ENCODE measurements at places on chromosomes 3 and 15.

GRCh38 chr15:86135041-86135440 lies 55.4 kb downstream of the AGBL1 start:
- H3K4me3 ChIP-seq: no peak overlapping the region
- no peaks in the 10 kb centered on the region for H3K36me3 ChIP-seq
- no peak for DNase-seq
- H3K4me1 ChIP-seq: no peaks in the 10 kb centered on the region

DNA sequence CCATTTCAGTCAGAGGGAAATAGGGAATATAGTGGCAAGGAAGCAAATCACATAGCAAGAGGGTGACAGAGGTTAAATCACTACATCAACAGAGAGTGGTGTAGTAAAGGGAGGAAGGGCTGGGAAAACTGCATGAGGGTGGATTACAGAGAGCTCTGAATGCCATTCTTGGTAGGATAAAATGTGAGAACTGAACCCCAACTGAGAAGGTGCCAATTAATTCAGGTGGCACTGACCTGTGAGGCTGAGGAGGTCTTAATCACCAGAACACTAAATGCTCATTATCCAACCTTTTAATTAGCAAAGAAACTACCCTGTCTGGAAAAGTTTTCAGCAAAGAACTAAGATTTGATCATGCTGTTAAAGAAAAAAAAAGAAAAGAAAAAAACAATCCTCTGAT lies 202.7 kb downstream of the LRRN1 start:
- no peaks in the 10 kb centered on the region for H3K36me3 ChIP-seq
- H3K4me3 ChIP-seq: no peak overlapping the region
- H3K27me3 ChIP-seq: no peaks in the 10 kb centered on the region
- DNase-seq: peak; percentile 18
- H3K4me1 ChIP-seq: peaks cover 2% of the 10 kb centered on the region

- peak overlapping the region; percentile 52 for H3K27ac ChIP-seq
- no peak overlapping the region for H3K4me3 ChIP-seq
- no peaks in the 10 kb centered on the region for H3K27me3 ChIP-seq
- peaks cover 19% of the 10 kb centered on the region for H3K4me1 ChIP-seq
- peak; percentile 93 for DNase-seq
Measured at GRCh38 chr15:66673410-66674322, 28.4 kb upstream of the SMAD6 start.

- H3K27me3 ChIP-seq: no peaks in the 10 kb centered on the region
- H3K4me1 ChIP-seq: no peaks in the 10 kb centered on the region
- no peak overlapping the region for H3K4me3 ChIP-seq
- H3K27ac ChIP-seq: no peak overlapping the region
- H3K36me3 ChIP-seq: no peaks in the 10 kb centered on the region
- no peak for DNase-seq
Measured at GRCh38 chr3:71189480-71189879, 394.0 kb downstream of the FOXP1 start.

DNA sequence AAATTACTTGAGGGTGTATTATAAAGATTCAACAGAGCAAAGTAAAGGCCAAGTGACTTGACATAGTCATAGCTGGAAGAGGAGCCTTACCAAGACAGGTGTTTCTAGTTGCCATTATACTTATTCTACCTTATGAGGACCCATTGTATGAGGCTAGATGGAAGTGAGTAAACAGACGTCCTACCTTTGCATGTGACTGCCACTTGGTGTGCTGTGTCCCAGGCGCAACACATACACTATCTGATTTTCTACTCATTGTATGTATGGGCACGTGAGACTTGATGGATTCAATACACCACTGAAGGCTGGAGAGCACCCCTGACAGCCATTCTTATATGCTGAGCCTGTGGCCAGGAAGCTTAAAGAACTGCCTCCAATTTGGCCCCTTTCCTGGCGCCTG lies 40.5 kb downstream of the BOC start:
- no peak overlapping the region for H3K27ac ChIP-seq
- DNase-seq: peak; percentile 45
- H3K27me3 ChIP-seq: no peaks in the 10 kb centered on the region

DNA sequence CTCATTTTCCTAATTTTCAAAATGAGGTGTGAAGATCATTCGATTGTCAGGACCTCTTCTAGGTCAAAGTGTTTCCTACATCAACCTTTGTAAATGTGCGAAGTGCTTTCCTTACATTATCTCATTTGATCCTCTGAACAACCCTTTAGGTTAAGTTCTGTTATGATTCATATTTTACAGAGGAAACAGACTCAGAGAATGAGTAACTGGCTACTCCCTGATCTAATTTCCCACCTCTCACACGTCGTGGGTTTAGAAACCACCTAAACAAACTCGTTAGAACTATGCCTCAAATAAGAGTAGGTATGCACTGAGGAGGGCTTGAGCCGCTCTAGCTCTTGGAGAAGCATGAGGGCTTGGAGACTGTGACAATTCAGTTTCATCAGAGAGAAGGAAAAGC lies 148.6 kb downstream of the CD47 start:
- H3K27me3 ChIP-seq: no peaks in the 10 kb centered on the region
- DNase-seq: no peak
- H3K36me3 ChIP-seq: no peaks in the 10 kb centered on the region
- H3K4me3 ChIP-seq: no peak overlapping the region

DNA sequence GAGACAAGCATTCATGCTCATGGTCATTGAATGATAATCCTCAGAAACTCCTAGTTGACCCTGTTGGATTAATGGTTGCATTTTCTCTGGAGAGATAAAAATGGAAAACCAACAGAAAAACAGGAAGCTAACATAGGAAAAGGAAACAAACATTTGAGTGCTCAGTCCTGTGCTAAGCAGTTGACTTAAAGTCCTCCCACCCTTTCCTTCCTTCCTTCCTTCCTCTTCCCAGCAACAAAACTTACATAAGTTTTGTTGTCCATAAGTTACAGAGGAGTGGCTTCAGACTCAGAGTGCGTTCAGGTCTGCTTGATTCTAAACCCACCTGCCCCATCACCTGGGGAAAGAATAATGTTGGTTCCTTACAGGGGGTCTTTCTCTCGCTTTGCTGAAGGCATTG lies 163.8 kb upstream of the RGMA start:
- no peaks in the 10 kb centered on the region for H3K4me1 ChIP-seq
- no peak overlapping the region for H3K4me3 ChIP-seq
- no peaks in the 10 kb centered on the region for H3K36me3 ChIP-seq
- H3K27ac ChIP-seq: no peak overlapping the region

GRCh38 chr3:106355873-106356272 lies 487.1 kb upstream of the CBLB start:
- no peak for DNase-seq
- H3K27ac ChIP-seq: no peak overlapping the region
- no peak overlapping the region for H3K4me3 ChIP-seq
- no peaks in the 10 kb centered on the region for H3K36me3 ChIP-seq

DNA sequence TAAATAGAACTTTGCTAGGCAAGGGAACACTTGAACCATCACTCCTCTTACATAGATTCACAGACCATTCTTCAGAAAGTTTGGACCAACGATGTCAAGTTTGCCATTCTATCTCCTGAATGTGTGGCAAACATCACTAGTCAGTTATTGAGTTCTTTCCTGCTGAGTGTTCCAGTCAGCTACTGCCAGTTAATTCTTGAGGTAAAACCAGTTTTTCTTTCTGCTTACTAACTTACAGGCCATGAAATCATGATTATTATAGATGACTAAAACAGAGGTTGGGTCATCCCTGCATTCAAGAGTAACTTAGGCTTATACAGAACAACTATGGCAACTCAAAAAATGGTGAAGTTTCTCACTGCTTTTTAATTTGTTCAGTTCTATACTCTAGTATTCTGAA lies 88.2 kb downstream of the AP4E1 start:
- no peaks in the 10 kb centered on the region for H3K27me3 ChIP-seq
- no peak overlapping the region for H3K4me3 ChIP-seq
- H3K36me3 ChIP-seq: no peaks in the 10 kb centered on the region
- no peak overlapping the region for H3K27ac ChIP-seq
- no peak for DNase-seq

DNA sequence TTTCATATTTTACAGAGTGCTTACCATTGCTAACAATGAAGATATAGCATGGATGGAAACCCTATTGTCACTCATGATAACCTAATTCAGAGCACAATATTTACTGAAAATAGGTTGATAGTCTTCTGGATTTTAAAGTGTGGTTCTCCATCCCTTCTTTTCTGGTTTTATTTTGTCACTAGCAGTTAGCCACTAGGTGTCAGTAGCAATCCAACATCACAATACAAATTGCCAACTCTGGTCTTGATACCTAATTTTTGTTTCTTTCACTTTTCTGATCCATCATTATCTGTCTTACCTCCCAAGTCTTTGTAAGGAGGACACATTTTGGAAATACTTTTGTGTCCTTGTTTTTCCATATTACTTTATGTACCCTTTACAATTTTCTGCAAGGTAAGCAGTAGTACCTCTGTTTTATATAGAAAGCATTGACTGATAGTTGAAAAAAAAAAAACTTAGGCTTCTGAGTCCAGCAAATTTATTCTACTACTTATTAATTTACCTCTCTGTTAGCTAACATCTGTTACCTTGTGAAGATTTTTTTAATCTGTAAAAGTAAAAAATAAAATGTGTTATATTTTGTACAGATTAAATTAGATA lies 28.3 kb upstream of the CRYBG3 start:
- H3K36me3 ChIP-seq: no peaks in the 10 kb centered on the region
- H3K4me3 ChIP-seq: no peak overlapping the region
- no peak overlapping the region for H3K27ac ChIP-seq
- peak; percentile 56 for DNase-seq
- H3K27me3 ChIP-seq: no peaks in the 10 kb centered on the region

DNA sequence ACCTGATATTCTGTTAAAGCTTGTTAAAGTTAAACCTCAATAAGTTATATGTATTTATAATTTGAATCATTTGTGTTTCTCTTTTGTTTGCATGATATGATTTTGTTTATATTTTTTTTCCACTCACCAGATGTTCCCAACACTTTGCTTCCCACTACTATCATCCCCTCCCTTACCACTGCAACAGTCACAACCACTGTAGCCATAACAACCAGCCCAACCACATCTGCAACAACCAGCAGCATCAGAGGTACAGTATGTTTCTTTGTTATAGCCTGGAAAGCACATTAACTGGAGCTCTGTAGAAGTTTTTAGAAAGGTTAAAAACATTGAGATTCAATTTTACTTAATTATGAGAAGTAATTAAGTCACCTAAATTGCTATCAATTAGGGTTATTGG lies 1011.9 kb downstream of the VGLL3 start:
- H3K27me3 ChIP-seq: no peaks in the 10 kb centered on the region
- no peaks in the 10 kb centered on the region for H3K4me1 ChIP-seq
- H3K27ac ChIP-seq: no peak overlapping the region
- H3K36me3 ChIP-seq: no peaks in the 10 kb centered on the region

DNA sequence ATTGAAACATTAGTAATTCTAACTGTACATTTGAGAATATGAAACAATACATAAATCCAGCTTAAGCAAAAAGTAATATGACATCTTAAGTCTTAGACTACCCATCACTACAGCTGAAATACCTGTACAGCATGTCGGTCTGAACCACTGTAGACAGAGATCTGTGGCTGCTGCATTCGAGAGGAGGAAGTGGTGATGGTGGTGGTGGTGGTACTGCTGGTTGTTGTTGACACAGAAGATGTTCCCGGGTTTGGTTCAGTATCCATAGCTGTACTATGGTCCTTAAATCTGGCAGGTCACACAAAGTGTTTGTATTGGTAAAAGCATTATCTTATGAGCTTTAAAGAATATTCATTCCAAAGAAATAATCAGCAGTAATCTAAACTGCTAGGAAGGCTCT lies 2.9 kb downstream of the PHC3 start:
- peaks cover 4% of the 10 kb centered on the region for H3K4me1 ChIP-seq
- no peaks in the 10 kb centered on the region for H3K27me3 ChIP-seq
- H3K4me3 ChIP-seq: no peak overlapping the region
- no peaks in the 10 kb centered on the region for H3K36me3 ChIP-seq

- H3K4me1 ChIP-seq: peaks cover 6% of the 10 kb centered on the region
- no peak for DNase-seq
- H3K27me3 ChIP-seq: no peaks in the 10 kb centered on the region
Measured at GRCh38 chr3:67386451-67386850, 268.0 kb downstream of the SUCLG2 start.
